ENCODE measurements at places on chromosomes 13 and 19.
A peak's percentile ranks its signal among the peaks of the same experiment; 100 is the strongest.

DNA sequence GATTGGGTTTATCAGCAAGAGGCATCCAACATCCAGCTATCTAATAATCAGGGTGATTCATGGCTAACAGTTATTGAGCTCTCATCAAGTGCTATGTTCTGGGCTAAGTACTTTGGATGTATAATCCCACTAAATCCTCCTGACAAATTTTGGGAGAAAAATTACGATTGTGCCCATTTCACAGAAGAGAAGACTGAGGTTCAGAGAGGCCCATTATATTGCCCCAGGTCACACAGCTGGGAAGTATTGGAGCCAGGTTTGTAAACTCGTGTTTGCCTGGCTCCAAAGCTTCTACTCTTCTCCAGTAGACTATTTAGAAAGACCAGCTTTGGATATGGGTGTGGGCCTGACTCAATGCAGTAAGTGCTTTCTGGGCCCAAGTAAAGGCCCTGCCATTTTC lies 20.9 kb upstream of the CALM3 start:
- DNase-seq, result no peak

GRCh38 chr13:110403721-110404120 lies 96.6 kb downstream of the COL4A2 start:
- DNase-seq, result no peak

GRCh38 chr13:49679246-49679645 lies 12.0 kb downstream of the EBPL start:
- DNase-seq, result no peak

DNA sequence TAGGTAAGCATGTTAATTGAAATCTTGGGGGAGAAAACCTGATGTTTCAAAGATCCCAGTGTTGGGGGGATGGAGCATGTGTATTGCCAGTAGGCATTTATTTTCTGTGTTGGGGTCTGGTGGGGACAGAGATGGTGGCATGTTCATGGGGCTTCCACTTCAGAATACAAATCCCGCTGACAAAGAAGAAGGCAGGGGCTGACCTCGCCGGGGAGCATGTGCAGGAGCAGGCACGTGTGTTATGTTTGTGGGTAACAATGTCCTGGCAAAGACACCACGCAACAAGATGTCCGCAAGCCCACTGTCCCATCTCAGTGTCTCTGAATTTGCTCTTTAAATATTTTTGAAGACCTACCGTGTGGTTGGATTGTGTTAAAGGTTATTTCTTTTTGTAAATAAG lies 164.5 kb downstream of the TEX29 start:
- DNase-seq, result no peak

- no peak for DNase-seq
These were observed 30.8 kb downstream of the FAM124A start for GRCh38 chr13:51252954-51253532.

DNA sequence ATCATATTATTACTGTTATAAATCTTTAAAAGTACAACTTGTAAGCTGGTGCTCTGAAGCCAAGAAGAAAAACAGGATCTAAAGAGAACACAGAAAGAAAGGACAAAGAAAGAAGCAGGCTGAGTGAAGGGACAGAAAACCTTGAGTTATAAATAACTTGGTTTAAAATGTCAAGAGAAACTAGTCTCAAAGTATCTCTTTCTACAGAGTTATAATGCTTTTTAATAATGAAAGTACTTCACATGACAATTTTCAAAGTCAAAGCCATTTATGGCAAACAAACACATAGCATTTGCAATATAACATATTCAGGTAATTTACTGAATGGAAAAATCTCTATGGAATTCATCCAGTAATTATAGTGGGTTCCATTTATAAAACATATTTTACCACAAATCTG lies 33.4 kb downstream of the CAB39L start:
- DNase-seq, result no peak

- DNase-seq, result no peak
These were observed 24.2 kb downstream of the PPP1R37 start for GRCh38 chr19:45117167-45117594.

DNA sequence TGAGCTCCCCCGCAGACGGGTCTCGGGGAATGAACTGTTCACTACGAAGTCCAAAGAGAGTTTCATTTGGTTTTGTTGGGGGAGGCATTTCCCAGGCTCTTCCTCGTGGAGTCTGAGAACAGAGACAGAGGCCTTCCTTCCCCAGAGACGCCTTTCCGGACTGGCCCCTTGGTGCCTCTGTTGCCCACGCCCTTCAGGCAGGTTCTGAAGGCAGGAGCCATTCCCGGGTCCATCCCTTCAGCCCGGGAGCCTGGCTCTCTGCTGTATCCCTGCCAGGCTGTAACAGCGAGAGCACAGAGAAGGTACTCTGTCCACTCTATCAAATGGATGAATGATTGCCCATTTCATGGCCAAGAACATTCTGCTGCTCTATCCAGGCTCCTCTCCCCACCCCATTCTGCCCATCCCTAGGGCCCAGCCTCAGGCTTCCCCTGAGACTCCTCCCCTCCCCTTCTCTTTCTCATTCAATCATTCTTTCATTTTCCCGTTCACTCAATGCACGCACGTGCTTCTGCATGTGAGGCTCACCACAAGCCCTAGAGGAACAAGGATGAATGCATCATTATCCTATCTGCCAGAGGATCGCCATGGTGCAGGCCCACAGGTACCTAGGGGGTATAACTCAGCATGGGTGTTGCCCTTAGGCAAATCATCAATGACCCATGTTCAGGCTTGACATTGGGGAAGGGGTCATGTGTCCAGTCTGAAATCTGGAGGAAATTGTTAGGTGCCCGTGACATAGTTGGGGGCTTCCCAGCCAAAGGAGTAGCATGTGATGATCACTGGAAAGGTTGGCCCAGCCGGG lies 298.6 kb downstream of the ZNF536 start:
- no peak for DNase-seq

GRCh38 chr13:75550159-75550567 lies 572 bp downstream of the UCHL3 start:
- DNase-seq, result no peak

DNA sequence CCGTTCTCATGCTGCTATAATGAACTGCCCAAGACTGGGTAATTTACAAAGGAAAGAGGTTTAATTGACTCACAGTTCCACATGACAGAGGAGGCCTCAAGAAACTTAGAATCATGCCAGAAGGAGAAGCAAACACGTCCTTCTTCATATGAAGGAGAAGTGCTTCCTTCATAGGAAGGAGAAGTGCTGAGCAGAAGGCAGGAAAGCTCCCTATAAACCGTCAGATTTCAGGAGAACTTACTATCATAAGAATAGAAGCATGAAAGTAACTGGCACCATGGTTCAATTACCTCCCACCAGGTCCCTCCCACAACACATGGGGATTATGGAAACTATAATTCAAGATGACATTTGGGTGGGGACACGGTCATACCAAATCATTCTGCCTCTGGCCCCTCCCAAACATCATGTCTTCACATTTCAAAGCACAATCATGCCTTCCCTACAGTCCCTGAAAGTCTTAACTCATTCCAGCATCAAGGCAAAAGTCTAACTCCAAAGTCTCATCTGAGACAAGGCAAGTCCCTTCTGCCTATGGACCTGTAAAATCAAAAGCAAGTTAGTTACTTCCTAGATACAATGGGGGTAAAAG lies 10.6 kb downstream of the ACOD1 start:
- no peak for DNase-seq

DNA sequence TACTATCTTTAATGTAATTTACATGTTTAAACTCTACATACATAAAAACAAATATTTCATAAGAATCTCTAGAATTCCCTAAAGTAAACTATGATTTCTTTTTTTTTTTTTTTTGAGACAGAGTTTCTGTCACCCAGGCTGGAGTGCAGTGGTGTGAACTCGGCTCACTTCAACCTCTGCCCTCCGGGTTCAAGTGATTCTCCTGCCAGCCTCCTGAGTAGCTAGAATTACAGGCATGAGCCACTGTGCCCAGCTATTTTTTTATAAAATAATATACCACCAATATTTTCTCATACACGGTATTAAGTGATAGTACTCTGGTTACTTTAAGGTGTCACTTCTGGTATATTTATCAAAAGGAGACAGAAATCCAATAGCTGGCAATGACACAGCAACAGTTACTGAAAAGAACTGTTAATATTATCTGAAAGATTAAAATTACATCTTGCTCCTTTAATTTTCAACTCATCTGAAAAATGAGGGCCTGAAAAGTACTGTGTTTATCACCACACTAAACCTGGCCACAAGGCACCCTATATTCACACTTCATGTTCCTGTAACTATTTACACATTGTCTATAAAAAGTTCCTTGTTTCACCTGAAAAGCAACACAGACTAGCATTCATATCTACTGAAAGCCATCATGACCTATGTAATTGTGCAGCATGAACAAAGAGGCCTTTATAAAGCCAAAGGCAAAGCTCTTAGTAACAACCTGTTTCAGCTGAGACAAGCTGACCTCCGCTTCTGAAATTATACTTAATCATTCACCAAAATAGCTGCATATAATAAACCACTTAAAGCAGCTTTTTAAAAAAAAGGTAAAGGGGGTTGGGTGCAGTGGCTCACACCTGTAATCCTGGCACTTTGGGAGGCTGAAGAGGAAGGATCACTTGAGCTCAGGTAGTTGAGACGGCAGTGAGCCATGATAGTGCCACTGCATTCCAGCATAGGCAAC lies 106.1 kb downstream of the SLC25A15 start:
- no peak for DNase-seq

- DNase-seq, result peak; percentile 30
These were observed 51.2 kb downstream of the NLRP12 start for GRCh38 chr19:53772943-53773342.

DNA sequence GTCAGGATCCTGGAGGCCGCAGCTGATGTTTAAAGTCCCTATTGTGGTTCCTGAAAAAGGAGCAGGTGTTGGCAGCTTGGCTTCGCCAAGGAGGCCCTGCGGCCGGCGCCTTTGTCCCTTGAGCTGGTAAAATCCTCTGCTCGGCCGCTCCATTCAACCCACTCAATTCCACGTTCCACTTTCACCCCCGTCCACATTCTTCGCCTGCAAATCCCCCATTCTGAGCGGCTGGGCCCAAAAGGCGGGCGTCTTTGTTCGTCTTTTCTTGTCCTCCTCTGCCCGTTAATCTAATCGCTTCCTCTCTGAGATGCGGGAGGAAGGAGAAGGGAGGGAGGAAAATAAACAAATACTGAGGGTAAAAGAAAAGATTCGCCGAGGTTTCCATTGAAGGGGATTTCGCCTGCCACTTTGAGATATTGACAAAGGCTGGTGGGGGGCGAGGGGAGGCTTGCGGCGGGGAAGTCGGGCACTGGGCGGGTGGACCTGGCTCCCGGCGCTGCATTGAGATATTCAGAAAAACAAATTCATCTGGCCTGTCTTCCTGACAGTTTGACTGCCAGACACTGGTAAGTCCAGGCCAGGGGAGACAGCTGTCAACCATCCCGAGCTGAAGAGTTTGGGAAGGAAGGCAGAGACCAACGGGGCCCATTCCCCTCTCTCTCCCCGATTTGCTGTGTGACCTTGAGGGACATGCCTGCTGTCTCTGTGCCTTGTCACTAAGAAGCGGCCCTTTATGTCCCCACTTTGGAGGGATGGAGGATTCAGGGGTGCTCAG lies 37.6 kb downstream of the ZNRF4 start:
- no peak for DNase-seq

DNA sequence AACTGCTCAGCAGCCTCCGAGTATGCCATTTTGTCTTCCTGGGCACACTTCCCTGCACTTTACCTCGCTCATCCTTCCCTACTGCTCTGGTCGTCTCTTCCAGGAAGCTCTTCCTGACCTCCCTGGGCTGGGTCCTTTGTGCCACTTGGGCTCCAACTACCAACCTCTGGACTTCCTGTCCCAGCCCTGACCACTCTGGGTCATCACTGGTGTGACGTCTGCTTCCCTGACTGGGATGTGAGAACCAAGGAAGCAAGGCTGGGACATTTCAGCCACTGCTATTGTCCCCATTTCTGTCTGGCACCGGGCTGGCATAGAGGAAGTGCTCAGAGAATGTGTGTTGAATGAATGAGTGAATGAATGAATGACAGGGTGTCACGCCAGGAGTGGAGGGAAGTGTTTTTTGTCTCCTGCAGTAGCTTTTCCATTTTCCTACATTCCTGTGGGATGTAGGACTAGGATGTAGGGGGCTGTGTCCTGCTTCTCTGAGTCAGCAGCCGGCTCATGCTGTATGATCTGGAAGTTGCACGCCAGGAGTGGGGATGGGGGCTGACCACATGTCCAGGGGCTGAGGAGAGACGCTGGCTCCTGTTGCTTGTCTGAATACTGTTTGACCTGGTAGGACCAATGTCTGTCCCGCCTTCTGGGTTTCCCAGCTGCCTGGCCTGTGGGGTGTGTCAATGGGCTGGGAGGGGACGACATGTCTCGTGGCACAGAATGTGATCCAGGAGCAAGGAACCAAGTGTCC lies 14.7 kb downstream of the NOVA2 start:
- no peak for DNase-seq

DNA sequence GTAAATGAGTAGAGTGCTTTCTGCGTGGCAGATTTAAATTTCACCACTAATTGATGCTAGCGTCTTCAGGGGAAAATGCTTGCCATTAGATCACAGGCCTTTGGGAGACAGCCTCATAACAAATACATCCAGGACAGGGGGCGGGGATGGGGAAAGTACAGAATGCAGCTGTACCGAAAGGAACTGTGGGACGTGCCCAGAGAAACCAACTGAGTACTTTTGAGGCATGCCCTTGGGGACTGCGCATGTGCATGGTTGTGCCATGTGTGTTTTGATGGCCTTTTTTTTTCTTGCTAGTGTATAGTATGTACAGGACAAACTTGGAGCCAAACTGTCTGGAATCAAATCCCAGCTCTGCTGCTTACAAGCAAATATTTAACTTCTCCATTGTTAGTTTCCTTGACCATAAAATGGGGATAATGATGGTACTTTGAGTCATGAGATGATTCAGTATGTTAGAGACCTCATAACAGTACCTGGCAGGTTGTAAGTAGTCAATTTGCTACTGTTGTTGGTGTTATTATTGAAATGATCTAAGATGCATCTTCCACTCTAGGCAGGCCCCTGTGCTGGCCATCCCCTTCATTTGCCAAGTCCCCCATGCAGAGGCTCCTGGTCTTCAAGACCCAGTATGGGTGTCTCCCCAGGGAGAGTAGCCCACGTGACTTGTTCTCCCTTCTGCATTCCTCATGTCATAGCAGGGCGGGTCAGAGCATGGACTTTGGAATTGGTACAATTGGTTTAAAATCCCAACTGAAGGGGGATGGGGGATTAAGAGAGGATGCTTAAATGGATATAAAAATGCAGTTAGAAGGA lies 68.3 kb upstream of the NPAS1 start:
- no peak for DNase-seq

All from activated T-cell treated with anti-CD3 and anti-CD28 coated beads for 1 hour (primary cell).